ENCODE measurements at places on chromosomes 7 and 10.
A peak's percentile ranks its signal among the peaks of the same experiment; 100 is the strongest.

GRCh38 chr10:58661336-58661735 is 148.7 kb downstream of the BICC1 start:
- no peak for DNase-seq

- no peak for DNase-seq
Observed at GRCh38 chr7:143512488-143513340, 35.0 kb downstream of the TAS2R41 start.

- no peak for DNase-seq
Observed at GRCh38 chr10:71246591-71247413, 34.4 kb downstream of the UNC5B start.

DNA sequence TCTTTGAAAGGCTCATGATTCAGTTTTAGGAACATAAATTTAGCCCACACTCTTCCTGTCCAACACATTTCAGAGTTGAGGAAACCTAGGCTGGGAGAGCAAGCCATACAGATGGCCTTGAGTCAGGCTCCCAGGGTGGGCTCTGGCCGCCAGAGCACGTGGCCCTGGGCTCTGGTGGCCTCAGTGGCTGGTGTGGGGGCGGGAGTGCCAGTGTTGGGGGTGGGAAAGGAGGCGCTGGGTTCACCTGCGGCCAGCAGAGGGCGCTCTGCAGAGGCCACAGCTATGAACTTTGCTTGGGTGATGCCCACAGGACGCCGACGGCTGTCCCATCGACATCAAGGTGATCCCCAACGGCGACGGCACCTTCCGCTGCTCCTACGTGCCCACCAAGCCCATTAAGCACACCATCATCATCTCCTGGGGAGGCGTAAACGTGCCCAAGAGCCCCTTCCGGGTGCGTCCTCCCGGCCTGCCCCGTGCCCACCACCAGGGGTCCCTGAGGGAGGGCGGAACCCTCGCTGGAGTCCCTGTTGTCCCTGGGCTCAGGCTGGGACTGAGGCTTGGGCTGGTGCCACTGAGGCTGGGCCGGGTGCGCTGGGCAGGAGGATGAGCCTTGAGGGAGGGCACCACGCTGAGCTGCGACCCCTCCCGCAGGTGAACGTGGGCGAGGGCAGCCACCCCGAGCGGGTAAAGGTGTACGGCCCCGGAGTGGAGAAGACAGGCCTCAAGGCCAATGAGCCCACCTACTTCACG is 11.9 kb downstream of the FLNC start:
- peak; percentile 10 for DNase-seq

GRCh38 chr10:120514035-120514620 is 57.1 kb downstream of the PLPP4 start:
- no peak for DNase-seq
